CD8-positive, alpha-beta memory T cell (primary cell): ENCODE measurements at places on chromosomes 6 and 20. TPM values are rescaled to one million over a fixed set of nuclear protein-coding genes. Genes with fewer than 3 reads are reported as not detected.

Gene ZSCAN31
- total RNA-seq, result 2.6 TPM

Gene L3MBTL3
- 10.2 TPM for total RNA-seq

Gene RAET1L
- not detected for total RNA-seq

Gene STMND1
- 0.40 TPM for total RNA-seq

Gene SIM1
- total RNA-seq, result not detected

Gene CYP39A1
- not detected for total RNA-seq

Gene GRIK2
- total RNA-seq, result not detected

Gene BFSP1
- 0.26 TPM for total RNA-seq

Gene C20orf204
- 2.7 TPM for total RNA-seq

Gene LAMP5
- total RNA-seq, result not detected

Gene TRIM15
- not detected for total RNA-seq

GRCh38 chr6:139540276-139540675 lies 165.8 kb upstream of the CITED2 start:
- DNase-seq, result peak; percentile 81

DNA sequence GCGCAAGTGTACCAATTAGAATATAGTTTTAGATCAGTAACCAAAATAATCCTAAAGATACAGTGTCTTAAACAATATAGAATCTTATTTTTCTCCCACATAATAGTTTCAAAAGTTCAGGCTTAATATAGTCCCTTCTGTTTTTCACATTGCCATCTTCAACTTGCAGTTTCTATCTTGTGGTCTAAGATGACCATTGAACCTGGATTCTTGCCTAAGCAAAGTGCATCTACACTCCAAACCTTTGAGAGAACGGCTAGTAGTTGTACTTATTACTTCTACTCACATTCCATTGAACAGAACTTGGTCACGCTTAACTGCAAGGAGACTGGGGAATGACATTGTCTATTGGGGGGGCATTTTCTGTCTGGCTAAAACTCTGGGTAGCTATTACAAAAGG lies 373.0 kb downstream of the LMBRD1 start:
- DNase-seq, result no peak

GRCh38 chr6:26260725-26261490 lies 104.1 kb upstream of the BTN3A2 start:
- no peak for DNase-seq

DNA sequence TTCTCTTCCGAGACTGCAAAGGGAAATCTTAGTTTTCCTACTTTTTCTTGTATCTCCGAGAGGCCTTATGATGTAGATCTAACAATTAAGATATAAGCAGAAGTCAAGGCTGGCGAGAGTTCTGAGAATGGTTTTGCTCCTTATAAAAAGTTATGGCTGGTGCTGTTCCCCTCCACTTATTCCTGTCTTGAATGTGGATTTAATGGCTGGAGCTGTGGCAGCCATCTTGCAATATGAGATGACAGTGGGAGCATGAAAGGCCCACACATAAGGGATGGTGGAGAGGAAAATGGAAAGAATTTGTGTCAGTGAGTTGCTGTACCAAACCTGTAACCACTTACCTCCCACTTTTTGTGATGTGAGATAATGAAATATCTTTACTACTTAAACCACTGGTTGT lies 124.6 kb upstream of the SLC22A23 start:
- DNase-seq, result no peak

GRCh38 chr6:382883-383810 lies 8.4 kb upstream of the IRF4 start:
- DNase-seq, result no peak

- DNase-seq, result no peak
These were observed 74.5 kb downstream of the MACROD2 start for GRCh38 chr20:14069796-14070195.

DNA sequence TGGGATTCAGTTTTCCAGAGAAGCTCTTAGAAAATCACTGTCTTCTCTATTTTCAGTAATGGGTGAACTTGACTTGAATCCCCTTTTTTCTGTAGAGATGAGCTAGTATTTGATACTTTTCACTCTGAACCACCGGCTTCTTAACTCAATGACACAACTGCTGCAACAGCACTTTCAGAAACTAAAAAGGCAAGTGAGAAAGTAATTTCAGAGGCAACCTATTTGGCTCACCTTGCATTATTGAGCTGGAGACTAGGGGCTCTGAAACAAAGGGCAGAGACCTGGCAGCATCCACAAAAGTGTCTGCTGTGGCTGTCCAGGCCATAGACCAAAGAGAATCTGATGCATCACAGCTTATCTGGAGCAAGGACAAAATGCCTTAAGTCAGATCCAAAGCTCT lies 289.8 kb upstream of the IRAK1BP1 start:
- DNase-seq, result no peak

DNA sequence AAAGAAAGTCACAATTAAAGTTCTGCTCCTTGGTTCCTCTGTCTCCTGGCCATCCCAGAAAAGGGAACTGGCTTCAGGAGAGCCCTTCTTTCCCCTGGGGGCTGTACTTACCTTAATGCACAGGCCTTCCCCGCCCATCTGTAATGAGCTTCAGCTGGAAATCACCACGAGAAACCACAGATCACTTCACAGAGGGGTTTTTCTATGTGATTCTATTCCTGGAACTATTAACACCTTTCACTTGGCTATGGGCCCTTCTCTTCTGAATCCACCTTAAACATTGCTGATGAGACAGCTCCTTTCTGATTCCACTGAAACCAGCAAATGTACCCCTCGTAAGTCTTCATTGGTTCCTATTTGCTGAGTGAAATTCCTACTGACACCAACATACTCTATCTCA lies 80.7 kb downstream of the FOXF2 start:
- no peak for DNase-seq

GRCh38 chr6:107539849-107540464 lies 50.0 kb downstream of the SOBP start:
- no peak for DNase-seq

DNA sequence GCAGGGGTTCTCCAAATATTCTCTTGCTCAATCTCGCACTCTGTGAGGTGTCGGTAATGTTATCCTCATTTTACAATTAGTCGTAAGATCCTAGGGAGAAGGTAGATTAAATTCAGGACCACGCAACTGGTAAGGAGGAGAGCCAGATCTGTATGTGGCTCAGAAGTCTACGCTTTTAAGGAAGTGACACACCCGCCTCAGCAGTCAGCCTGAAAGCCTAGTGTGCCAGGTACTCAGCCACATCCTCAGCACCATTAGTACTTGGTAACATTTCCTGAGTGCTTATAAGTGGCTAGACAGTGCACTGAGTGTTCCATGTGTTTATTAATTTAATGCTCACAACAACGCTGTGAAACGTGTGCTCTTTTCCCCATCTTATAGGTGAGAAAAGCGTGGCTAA lies 63.7 kb downstream of the DHX35 start:
- no peak for DNase-seq

- DNase-seq, result no peak
These were observed at the start of gene PDE7B for GRCh38 chr6:135851442-135852271. PDE7B (plus strand) TSS chr6:135851701.

DNA sequence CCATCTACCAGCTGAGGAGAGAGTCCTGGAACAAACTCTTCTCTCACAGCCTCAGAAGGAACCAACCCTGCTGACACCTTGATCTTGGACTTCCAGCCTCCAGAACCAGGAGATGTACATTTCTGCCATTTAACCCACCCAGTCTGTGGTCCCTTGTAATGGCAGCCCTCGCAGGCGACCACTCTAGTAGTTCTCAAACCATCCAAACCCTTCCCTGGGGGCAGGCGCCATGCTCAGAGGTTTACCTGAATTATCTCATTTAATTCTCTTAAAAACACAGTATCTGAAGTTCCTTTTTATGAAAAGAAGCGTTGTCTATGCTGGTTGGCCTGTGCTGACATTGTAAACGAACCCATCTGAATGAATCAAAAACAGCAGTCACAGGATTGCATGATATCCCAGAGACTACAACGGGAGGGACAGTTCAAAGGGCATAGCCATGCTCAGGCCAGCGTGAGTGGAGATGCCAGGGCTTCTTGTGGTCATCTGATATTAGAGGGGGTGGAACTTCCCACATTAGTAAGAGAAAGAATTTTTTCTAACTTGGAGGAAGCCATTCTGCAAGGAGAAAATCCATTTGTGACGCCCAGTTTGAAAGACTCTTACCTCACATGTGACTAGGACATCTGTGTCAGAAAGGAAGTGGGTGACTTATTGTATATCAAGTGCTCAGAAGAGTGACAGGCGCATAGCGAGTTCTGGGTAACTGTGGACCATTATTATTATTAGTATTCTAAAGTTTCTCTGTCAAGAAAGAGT lies 17.2 kb upstream of the TAGAP start:
- no peak for DNase-seq

DNA sequence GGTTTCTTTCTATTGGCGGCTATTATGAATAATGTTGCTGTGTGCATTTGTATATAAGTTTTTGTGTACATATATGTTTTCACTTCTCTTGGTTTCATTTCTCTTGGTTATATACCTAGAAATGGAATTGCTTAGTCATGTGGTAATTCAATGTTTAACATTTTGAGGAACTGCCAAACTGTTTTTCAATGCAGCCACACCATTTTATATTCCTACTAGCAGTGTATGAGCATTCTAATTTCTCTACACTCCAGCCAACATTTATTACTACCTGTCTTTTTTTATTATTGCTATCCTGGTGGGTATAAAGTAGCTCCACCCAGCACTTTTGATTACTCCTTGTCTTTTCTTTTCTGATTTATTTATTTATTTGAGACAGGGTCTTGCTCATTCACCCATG lies 54.8 kb downstream of the PHACTR2 start:
- DNase-seq, result no peak

GRCh38 chr20:49133571-49133970 lies 54.6 kb downstream of the STAU1 start:
- DNase-seq, result no peak

GRCh38 chr6:26358511-26358981 lies 6.5 kb upstream of the BTN3A2 start:
- no peak for DNase-seq

GRCh38 chr20:16066571-16066970 lies 506.7 kb downstream of the KIF16B start:
- DNase-seq, result no peak

DNA sequence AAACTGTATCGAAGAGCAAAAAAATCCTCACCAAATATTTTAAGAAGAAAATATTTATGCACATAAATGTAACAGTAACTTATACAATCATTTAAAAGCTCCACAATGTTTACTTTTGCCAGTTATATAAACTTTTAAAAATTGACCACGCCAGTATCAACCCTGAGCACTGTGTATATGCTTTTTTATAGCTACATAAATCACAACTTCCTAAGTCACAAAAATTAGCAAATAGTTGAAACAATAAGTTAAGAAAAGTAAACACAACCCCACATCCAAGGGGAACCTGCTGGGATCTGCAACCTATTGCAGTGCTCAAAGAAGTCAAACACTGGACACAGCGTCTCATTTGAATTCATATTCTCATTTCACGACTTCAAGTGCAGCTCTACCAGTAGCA lies 89.8 kb upstream of the DST start:
- no peak for DNase-seq

DNA sequence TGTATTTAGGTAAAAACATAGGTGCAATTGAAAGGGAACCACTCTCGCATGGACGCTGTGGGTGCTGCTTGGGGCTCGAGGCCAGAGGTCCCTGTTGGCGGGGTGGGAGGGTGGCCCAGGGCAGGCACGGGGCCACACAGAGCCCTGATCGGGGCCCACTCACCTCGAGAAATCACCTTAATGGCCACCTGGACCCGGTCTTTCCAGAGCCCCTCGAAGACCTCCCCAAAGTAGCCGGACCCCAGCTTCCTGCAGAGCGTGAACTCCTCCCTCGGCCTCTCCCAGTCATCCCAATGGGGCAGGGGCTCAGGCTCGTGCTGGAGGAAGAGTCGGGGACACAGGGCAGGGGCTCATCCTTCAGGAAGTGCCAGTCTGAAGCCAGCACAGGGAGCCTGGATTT lies 3.8 kb downstream of the PTK6 start:
- DNase-seq, result no peak
